Activated CD8-positive, alpha-beta memory T cell treated with anti-CD3 and anti-CD28 coated beads, Interleukin-2, amount 50 U/mL, for 48 hours (primary cell): ENCODE measurements at places on chromosomes 2 and 18.

DNA sequence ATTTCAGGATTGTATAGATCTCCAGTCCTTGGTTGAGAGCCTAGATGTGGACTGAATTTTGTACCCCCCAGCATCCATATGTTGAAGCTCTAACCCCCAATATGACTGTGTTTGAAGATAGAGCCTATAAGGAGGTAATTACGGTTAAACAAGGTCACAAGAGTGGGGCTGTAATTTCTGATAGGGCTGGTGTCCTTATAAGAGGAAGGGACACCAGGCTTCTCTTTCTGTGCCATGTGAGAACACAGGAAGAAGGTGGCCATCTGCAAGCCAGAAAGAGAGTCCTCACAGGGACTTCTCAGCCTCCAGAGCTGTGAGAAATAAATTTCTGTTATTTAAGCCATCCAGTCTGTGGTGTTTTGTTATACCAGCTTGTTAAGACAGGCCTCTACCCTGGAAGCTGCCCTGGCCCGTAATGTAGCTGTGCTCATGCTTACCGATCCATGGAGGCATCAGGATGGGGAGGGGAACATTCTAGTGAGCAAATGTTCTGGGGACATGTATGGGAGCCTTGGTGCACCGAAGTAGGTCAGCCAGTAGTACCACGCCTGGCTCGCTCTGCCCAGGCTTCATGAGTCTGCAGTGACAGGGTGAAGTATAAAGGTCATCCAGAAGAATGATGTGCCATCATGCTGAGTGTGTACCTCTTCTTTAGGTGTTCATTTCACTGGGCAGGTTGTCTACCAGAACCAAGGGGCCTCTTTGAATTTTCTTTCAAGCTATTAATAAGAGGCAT, 16.1 kb downstream of the RASGRP3 start:
- DNase-seq = no peak

- DNase-seq = peak; percentile 74
Observed at GRCh38 chr2:128473175-128474035, 154.7 kb upstream of the HS6ST1 start.

GRCh38 chr2:40734797-40735196, 282.9 kb upstream of the SLC8A1 start:
- no peak for DNase-seq

GRCh38 chr18:62318228-62319180, 6.6 kb upstream of the TNFRSF11A start:
- no peak for DNase-seq

DNA sequence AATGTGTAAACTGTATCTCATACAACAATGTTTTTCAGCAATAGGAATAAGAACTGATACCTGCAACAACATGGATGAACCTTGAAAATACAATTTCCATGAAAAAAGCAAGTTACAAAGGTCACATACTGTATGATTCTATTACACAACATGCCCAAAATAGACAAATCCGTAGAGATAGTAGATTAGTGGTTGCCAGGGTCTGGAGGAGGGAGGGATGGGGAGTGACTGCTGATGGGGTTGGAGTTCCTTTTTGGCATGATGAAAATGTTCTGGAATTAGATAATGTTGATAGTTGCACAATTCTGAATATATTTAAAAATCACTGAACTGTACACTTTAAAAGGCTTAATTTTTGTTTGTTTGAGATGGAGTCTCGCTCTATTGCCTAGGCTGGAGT, 33.8 kb downstream of the UBXN4 start:
- DNase-seq = no peak

DNA sequence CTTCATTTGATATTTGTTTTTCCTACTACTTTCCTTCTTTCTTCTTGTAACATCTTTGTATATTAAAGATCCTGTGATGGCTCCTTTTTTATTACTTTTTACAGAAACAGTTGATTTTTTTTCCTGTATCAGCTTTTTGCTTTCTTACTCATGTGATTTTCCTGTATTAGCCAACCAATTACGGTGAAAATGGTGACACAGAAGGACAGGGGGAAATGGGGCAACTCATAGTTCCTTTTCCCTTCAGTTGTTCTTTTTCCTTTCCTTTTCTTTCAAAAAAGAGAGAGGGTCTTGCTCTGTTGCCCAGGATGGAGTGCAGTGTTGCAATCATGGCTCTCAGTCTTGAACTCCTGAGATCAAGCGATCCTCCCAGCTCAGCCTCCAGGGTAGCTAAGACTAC, 117.8 kb downstream of the ATL2 start:
- no peak for DNase-seq

- DNase-seq = no peak
Observed at GRCh38 chr18:32257084-32257785, 67.4 kb downstream of the MEP1B start.

- DNase-seq = no peak
Observed at GRCh38 chr2:36528766-36529392, 69.1 kb downstream of the FEZ2 start.

- DNase-seq = no peak
Observed at GRCh38 chr18:67432806-67433205, 83.7 kb downstream of the DSEL start.

- no peak for DNase-seq
Observed at GRCh38 chr2:95695613-95696012, 103.8 kb downstream of the TRIM43 start.

DNA sequence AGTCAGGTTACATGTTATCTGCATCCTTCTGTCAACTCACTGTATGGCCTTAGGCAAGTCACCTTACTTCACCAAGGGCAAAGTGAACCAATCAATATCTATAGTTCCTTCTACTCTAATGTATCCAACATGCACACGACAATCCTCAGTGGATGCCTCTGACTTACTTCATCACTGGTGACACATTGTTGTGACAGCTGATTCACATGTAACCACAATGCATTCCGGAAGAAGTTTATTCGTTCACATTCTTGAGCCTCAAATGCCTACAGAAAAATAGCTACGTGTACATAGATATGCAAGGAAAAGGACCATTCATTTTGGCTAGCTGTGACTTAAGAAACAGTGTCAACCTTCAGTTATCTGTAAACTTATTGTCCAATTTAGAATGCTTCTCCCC, 26.3 kb upstream of the EPG5 start:
- no peak for DNase-seq

- no peak for DNase-seq
Observed at GRCh38 chr2:2696325-2696724, 365.2 kb upstream of the MYT1L start.

GRCh38 chr2:173657996-173658717, 303.5 kb downstream of the CDCA7 start:
- DNase-seq = no peak
